ENCODE measurements at places on chromosomes 5 and 9.

- no peak for DNase-seq
Observed at GRCh38 chr9:16543225-16543624, 327.2 kb downstream of the BNC2 start.

DNA sequence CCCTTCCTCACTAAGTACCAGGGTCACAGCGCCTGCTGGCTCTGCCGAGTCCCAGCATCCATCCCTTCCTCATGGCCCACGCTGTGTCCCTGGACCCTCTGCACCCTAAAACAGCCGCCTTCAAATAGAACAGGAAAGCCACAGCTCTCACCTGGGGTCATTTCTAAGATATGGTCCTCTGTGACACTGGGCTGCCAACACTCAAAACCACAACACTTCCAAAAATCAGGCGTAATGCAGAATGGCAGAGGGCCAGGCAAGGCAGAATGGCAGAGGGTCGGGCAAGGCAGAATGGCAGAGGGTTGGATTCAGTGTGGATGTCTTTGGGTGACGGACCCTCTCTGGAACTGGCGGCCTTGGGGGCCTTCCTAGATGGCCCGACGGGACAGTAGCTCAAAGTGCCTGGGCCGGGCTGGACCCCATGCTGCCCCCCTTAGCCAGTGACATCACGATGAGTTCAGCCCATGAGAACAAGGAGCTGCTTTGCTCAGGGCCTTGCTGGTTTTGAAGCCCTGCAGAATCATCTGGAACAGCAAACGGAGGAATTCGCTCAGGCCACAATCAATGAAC, 35.3 kb downstream of the ZDHHC11B start:
- DNase-seq: no peak

DNA sequence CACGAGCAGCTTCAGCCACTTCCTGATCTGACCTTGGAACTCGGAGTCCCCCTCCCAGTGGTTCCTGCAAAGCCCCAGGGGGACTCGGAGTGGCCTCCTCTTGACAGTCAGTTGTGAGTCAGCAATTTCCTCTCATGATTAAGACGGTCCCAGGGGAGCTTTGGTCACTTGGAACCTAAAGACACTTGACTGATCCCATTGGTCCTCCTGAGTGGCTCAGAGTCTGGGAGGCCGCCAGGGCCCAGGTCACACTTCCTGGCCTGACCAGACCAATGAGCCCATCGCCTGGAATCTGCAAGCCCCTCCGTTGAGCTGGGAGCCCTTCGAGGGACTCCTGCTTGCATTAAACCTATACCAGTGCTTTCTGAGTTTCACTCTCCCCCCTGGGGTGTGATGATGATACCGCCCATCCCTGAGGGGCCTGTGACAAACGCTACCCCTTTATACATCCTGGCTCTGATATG, 29.1 kb downstream of the TSPAN17 start:
- DNase-seq: peak; percentile 62

DNA sequence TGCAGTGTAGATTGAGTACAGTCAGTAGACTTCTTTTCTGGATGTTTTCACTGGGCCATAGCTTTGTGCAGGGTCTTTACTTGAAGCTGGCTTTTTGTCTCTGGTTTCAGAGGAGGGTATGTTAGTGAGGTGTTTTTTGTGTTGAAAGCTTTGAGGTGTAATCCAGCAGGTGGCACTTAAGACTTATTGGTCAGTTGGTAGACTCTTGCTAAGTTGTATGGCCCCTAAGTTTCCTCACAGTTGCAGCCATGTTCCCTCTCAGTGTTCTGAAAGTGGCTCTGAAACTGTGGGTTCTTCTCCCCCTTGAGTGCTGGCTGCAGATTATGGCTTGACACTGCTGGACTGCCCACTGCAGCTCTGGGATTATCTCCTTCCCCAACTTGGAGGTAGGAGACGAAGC, 55.7 kb upstream of the SLC44A1 start:
- DNase-seq: no peak

DNA sequence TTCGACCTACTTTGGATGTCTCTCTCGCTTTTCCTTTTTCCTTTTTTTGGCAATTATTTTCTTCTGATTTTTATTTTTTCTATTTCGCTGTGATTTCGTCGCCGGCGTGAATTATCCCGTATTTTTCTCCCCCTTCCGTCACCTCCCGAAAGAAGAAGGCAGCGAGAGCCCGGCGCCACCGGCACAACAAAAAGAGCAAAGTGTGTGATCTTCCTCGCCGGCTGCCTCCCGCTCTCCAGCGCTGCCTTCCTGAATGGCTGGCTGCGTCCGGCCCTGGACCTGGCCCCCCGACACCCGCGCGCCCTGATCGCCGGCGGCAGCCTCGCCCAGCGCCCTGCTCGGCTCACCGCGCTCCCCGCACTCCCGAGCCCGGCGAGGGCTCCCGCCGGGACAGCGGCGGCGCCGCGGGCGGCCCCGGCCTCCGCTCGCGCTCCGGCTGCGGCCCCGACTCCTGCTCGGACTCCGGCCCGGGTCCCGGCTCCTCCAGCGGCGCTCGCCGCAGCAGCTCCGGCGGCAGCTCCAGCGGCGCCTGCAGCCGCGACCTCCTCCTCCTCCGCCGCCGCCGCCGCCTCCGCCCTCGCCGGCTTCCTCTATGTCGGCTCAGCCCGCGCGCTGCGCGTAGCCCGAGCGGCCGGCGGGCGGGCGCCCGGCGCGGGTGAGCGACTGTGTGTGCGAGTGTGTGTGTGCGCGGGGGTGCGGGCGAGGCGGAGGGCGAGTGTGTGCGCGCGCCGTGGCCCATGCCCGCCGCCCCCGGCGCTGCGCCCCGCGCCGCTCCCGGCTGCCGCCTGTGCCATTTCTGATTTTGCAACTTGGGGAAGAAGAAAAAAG, 960 bp downstream of the NR2F1 start:
- DNase-seq: no peak

DNA sequence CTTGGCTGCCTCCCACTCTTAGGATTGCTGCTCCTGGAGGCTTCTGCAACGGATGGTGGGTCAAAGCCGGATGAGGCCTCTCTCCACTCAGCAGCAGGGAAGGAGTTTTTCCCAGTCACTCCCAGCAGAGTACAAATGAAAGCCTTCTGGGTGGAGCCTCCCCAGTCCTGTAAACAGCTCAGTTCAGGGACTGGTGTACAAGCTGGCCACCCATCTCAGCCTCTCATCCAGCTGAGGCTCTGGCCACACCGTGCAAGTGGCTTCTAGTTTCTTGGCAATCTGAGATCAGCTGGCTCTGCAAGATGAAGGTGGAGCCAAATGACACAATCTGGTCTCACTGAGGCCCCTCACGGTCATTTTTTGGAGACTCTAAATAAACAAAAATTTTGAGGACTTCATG, 10.0 kb downstream of the GPX3 start:
- peak; percentile 73 for DNase-seq

DNA sequence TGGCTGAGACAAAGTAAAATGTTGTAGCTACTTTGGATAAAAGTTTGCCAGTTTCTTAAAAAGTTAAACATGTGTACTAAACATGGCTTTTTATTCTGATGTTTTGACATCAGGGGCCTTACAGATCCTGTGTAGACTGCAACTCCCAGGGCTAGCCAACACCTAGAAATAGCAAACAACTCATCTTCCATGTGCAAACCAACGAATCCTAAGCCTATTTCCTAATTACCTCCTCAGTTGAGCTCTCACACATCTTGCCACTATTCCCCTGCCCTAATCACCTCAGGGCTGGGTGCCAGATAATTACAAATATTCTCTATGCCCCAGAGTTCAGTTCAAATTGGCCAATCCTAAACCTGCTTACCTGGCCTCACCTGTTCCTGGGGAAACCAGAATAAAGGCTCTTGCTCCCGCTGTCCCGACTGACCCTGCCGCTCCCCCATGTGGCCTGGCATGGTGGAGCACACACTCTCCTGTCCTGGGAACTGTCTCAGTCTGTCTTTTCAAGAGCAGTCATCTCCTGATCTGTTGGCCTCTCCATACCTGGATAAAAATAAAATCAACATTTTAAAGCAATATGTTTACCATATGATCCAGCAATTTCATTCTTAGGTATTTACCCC, 37.1 kb upstream of the FAM169A start:
- no peak for DNase-seq

GRCh38 chr5:14716755-14717752, 52.5 kb downstream of the OTULIN start:
- no peak for DNase-seq

- no peak for DNase-seq
Observed at GRCh38 chr5:138945421-138946240, 70.5 kb upstream of the LRRTM2 start.

GRCh38 chr5:123112196-123112595, 23.2 kb downstream of the PRDM6 start:
- DNase-seq: no peak

GRCh38 chr5:38099205-38100168, 158.9 kb upstream of the EGFLAM start:
- DNase-seq: no peak

DNA sequence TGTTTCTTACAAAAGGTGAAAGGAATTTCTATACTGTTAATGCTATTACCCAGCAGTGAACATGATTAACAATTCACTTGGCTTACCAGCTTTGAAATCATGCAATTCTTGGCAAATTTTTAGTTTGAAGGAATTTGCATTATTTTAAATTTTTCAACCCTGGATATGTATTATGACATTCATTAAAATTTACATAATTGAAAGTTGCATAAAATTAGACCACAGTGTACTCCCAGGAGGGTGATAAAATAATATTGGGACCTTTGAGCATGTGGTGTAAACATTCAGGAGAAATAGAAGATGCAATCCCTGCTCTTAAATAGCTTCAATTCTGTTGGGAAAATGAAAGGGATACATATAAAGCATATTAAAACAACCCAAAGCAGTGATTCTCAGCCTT, 412.2 kb upstream of the SGCD start:
- no peak for DNase-seq

GRCh38 chr9:6552033-6552432, 93.5 kb downstream of the GLDC start:
- no peak for DNase-seq

GRCh38 chr5:39547553-39548154, 122.9 kb upstream of the DAB2 start:
- DNase-seq: no peak

DNA sequence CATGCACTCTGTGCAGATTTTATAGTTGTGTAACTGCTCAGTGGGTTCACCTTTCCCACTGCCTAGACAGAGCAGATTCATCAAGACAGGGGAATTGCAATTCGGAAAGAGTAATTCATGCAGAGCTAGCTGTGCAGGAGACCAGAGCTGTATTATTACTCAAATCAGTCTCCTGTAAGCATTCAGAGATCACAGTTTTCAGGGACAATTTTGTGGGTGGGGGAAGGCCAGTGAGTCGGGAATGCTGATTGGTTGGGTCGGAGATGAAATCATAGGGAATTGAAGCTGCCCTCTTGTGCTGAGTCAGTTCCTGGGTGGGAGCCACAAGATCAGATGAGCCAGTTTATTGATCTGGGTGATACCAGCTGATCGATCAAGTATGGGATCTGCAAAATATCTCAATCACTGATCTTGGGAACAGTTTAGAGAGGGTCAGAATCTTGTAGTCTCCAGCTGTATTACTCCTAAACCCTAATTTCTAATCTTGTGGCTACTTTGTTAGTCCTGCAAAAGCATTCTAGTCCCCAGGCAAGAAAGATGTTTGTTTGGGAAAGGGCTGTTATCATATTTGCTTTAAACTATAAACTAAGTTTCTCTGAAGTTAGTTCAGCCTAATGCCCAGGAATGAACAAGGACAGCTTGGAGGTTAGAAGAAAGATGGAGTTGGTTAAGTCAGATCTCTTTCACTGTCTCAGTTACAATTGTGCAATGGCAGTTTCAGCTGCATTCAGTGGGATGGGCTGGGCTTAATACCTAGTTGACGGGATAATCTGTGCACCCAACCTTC, 12.7 kb upstream of the SVEP1 start:
- no peak for DNase-seq

DNA sequence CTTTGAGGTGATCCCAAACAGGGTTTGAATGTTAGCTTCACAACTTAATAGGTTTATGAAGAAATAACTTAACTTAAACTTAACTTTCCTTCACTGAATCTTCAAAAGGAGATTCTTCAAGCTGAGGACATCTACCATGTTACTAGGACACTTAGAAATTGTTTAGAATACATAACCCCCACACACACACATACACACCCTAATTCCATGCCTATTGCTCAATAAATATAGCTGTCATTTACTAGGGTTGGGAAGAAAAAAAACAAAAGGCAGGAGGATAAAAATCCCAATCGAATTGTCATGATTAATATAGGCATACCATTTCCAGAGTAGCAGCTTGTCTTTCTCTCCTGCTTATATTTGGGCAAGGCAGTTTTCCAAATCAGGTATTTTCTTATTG, 68.3 kb downstream of the ALDH1A1 start:
- DNase-seq: no peak

DNA sequence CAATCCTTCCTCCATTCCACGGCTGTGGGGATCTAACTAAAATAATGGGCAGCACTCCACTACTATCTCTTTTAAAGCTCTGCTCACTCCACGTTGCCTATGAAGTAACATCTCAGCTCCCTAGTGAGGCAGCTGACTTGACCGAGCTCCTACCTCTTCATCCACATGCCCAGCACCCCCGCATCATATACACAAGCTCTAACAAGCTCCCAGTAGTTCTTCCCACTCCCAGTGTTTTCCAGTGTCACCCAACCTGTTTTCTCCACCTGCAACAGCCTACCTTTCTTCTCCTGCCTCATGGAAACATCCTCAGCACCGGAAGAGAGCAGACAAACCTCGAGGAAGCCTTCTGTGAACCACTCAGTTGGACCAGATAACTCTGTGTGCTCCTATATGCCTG, 50.5 kb downstream of the ELAVL2 start:
- DNase-seq: no peak

DNA sequence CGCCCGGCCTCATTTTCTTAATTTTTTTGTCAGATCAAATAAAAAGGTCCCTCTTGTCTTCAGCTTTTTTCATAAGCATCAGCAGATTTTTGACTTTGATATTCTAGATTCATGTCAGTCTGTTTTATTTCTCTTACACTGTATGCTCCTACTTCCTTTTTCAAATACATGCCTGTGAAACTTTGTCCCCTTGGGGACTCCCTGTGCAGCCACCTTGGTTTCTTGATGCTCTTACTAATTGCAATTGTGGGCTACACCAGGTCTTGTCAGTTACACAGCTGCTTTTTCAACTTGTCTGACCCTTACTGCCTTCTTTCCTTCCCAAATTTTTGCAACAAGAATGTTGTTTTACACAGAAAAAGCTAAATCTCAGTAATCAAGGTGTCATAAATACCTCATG, 238.2 kb upstream of the KCNN2 start:
- no peak for DNase-seq

GRCh38 chr5:75690669-75691068, 26.6 kb downstream of the POC5 start:
- DNase-seq: no peak

DNA sequence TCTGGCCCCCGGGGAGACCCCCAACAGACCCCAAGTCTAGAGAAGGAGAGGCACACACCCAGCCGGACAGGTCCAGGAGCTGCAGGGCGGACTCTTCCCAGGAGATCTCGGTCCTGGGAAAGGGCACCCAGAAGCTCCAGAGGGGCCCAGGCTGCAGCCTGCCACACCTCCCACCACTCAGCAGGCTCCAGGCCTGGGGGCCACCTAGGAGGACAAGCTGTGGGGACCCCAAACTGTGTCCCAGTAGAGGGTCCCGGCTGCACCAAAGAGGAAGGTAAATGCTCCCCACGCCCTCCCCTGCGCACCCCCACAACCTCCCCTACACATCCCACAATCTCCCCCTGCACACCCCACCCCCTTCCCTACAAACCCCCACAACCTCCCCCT, 48.5 kb downstream of the PLEKHG4B start:
- no peak for DNase-seq

- no peak for DNase-seq
Observed at GRCh38 chr5:6087576-6087975, 290.8 kb downstream of the MED10 start.

Data from left ventricle myocardium inferior (tissue), 1 donor.